ENCODE measurements at places on chromosomes 4 and X. TPM values are rescaled to one million over a fixed set of nuclear protein-coding genes. Genes with fewer than 3 reads are reported as not detected.

HPGDS gene
- not detected for total RNA-seq

DUSP9 gene
- total RNA-seq: 9.0 TPM

CD38 gene
- not detected for total RNA-seq

GYPB gene
- not detected for total RNA-seq

TLR2 gene
- total RNA-seq: not detected

FAM114A1 gene
- total RNA-seq: 85.3 TPM

All from A172 (cell line).